ENCODE measurements at places on chromosomes 12 and 14.

- no peak for DNase-seq
Observed at GRCh38 chr14:20559461-20559904, 1.4 kb downstream of the RNASE9 start.

DNA sequence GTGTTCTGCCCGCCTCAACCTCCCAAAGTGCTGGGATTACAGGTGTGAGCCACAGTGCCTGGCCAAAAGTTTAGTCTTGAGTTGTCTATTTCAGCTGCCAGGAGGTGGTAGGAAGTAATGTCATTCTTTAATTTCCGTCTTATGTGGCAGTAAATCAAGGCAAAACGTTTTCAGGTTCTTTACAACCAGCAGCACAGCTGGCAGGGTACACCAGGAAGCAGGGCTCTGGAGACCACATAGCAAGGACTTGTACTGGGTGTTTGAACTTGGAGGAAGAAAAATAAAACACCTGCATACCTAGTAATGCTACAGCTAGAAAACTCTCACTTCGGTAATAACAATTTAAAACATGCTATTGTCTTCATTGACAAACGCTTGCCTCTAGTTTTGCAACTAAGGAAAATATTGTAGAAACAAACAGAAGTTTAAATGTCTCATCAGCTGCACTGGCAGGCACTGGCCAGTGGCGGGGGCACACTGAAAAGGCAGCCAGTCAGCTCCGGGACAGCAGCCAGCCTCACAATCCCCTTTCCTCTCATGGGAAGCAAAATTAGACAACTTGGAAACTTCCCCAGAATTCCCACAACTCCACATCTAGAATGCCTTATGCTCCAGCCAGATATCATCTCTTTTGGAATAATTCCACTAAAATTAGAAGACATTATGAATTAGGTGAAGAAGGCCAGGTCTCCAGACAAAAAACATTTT, 72.2 kb downstream of the CLIP1 start:
- DNase-seq = no peak

GRCh38 chr12:131828671-131829355, 620 bp downstream of the MMP17 start:
- peak; percentile 24 for DNase-seq

DNA sequence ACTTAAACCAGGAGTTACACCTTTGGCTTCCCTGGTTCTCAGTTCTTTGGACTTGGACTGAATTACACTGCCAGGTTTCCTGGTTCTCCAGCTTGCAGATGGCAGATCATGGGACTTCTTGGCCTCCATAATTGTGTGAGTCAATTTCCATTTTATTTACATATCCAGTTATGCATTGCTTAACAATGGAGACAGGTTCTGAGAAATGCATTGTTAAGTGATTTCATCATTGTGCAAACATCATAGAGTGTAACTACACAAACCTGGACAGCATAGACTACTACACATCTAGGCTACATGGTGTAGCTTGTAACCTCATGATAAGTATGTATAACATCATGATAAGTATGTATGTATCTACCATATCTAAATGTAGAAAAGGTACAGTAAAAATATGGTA, 276.1 kb upstream of the BTG1 start:
- DNase-seq = no peak

DNA sequence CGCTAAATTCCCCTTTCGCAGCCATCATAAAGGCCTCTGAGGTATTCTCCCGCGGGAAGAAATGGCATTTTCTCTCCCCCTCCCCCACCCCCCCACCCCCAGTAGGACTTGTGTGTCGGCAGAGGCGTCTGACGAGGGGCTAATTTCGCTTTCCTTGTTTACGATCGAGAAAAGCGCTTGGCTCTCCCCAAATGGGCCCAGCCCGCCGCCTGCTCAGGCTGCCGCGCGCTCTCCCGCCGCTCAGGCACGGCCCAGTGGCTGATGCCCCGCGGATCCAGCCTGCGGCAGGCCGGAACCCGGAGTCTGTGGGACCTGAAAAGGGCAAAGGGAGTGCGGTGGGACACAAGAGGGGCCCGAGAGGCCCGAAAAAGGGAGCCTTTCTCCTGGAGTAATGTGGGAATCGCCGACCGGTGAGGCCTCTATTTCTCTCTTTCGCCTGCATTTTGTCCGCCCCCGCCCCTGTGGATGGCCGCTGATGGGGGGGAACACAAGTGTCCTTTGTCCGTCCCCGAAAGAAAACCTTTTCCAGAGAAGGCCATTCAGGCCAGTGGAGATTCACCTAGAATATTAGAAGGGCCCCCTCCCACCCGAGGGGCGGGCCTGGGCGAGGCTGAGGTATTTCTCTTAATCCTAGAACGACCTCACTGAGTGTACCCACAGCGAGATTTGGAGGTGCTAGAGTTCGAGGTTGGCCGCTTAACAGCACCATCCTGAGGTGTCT, 9.0 kb upstream of the HOXC6 start:
- no peak for DNase-seq

- DNase-seq = no peak
Observed at GRCh38 chr12:133202493-133203343, 21.4 kb downstream of the ZNF268 start.

DNA sequence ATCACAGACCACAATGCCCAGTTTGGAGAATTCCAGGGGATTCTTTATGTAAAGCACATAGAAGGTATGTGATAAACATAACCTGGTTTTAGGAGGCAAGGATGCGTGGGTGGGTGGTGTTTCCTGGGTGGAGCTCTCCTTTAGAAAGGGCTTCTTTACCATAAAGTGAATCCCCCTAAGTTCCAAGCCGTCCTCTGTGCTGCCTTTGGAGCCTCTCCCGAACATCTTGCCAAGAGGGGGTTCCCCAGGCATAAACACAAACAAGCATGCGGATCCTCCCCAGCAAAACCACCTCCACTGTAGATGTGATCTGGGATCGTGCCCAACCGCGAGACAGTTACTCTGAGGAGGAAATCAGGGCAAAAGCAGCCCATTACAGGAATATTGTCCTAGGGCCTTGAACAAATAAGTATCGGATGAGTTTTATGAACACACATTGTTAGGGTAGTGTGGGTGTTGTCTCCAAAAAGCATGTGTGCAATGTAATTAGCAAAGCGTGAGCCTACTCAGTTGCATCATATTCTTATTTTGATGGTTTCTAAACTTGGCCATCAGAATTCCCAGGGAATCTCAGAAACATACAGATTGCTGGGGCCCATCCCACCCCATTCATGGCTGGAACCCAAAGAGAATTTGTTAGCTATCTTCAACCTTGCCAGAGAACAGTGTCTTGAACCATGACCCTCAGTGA, 48.8 kb upstream of the CORO1C start:
- DNase-seq = no peak

- DNase-seq = peak; percentile 56
Observed at GRCh38 chr12:47838286-47838931, 18.7 kb upstream of the HDAC7 start.

DNA sequence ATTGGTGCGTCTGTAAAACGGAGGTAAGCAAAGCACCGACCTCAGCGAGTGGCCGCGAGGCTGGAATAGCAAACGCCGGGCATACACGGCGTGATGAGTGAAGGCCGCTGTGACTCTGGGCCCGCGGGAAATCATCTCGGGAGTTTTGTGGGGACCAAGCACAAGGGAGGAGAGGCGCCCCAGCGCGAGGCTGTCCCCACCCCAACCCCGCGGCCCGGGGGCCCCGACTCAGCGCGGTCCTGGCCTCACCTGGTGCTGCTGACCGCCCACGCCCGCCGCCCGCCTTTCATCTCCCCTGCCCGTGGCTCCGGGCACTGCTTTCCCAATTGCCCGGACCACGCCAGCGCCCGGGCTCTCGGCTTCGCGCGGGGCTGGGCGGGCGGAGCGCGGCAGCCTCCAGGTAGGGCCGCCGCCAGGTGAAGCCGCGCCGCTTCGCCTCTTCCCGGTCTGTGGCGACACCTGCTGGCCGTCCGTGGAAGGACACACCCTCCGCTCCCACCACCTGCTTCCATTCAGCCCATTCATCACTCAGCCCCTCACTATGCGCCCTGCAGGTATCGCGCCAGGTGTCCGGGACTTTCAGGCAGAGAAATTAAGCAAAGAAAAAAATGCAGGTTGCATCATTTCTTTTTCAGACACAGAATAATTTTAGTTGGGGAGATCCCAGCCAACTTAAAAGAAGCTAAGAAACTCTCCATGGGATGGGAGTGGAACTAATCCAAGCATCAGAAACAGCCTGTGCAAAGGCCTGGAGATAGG, 360.4 kb downstream of the MED13L start:
- DNase-seq = peak; percentile 58

DNA sequence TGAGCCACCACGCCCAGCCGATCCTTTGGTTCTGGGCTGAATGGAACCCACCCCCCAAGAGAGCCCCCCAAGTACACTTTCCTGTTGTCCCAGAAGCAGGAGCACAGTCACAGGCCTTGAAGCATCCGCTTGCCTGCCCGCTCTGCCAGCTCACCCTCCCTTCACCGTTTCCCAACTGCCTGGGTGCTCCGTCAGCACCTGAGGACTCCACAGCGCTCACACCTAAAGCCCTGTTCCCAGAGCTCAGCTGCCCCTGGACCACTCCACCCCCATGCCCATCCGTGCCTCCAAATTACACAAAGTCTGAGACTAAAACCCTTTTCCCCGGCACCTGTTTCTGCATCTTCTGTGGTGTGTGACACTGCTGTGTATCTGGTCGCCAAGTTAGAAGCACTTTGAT, 44.3 kb upstream of the TRAF3 start:
- no peak for DNase-seq

- no peak for DNase-seq
Observed at GRCh38 chr14:51284241-51284640, 44.2 kb downstream of the TMX1 start.

GRCh38 chr12:127785540-127785939, 481.4 kb upstream of the TMEM132C start:
- no peak for DNase-seq

DNA sequence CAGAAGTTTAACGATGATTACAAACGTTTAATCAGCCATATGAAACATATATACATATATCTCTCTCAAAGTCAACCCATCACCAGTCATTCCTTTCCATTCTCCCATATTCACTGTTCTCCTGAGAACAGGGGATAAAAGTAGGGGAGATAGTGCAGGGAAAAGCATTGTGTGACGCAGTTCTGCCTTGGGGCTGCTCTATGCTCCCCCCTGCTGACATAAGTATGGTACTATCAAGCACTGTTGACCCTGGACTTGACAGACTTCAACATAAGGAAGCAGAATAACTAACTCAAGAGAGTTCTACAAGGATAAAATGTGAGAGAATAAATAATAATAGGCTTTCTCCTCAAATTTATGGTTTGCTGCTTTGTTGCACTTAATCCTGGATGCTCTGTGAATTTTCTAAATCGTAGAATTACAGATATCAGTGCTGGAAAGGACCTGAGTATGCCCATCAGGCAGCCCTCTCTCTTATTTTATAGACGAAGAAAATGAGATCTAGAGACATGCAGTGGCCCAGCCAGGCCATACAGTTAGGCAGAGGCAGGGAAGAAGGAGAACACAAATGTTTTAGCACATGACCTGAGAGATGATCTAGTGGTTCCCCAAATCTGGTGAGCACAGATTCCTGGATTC, 87.2 kb downstream of the SCN8A start:
- DNase-seq = peak; percentile 69

DNA sequence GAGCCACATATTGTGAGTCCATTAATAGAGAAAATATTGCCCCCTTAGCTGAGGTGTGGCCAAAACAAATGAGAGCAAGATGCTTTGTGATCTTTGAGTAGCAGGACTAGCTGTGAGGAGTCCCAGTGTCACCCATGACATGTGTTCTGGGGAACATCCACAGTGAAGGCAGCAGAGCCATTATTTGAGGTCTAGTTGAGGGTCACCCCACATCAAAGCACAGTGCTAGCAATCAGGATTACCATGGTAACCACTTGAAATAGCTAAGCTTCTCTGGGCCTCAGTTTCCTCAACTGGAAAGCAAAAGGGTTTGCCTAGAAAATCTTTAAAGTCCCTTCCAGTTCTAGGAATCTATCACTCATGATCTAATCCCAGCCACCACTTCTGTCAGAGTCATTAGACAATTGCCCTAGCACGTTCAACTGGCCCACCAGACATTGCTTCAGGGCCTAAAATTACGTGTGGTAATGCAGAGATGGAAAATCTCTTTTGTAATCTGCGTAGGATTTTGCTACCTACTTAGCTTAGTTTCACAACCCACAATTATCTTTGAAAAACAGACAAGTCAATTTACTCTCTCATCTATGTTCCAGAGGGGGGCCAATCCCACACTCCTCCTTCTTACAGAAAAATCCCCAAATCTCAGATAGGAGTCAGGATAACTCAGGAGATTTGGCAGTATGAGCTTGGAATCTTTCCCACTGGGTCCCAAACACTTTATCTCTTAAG, 251.2 kb upstream of the EGLN3 start:
- DNase-seq = no peak

- no peak for DNase-seq
Observed at GRCh38 chr12:38607295-38607694, 290.7 kb downstream of the ALG10B start.

DNA sequence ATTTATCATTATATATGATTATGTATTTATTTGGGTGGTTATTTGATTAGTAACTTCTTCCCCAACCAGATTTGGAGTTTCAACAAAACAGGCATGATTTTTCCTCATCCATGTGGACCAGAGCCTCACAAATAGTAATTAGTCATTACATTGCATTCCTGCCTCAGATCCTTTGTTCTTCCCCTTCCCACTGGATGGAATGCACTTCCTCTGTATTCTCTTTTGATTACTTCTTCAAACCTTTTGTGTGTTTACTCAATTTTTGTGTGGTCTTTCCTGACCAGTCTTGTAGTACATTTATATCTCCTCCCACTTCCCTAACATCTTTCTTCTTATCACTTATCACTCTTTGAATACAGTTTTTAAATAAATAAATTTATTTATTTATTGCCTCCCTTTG, 15.5 kb downstream of the SYT1 start:
- DNase-seq = no peak

- no peak for DNase-seq
Observed at GRCh38 chr12:49974231-49974675, 1.5 kb downstream of the AQP6 start.

DNA sequence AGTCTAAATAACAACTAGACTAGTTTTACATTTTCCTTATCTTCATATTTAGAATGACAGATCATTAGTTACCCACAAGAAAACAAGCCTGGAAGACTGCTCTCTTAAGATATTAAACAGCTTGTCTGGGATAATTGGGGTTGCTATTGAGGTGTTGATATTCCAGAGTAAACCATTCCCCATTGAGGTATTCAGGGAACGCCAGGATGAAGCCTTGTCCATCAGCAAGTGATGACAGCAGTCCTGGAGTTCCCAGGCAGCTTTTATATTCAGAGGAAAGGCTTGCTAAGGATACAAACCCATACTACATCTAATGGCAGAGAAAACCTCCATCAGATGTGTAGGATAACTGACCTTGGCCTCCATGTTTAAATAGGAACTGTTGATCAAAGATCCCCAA, 168.4 kb downstream of the MSRB3 start:
- DNase-seq = no peak

DNA sequence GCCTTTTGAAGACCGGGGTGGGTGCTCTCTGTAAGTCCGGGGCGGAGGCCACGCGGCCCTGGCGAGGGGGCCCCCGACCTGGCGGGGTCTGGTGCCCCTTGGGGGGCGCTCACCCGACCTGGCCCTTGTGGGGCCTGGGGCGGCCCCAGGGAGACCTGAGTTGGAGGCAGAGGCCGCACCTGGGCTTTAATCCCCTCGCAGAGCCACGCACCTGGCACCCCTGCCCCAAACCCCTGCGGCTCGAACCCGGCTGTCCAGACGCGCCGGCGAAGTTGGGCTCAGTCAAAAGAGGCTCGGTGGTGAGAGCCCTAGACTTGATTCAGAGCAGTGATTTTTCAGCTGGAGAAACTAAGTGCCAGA, 267 bp downstream of the CFAP251 start:
- no peak for DNase-seq

Data from small intestine (tissue), 16 donors.